Hindlimb muscle (tissue), 1 donor: ENCODE measurements at places on chromosomes 4 and X. TPM values are rescaled to one million over a fixed set of nuclear protein-coding genes. Genes with fewer than 3 reads are reported as not detected.

The SPATA18 gene
- polyA plus RNA-seq, result 1.9 TPM

DNA sequence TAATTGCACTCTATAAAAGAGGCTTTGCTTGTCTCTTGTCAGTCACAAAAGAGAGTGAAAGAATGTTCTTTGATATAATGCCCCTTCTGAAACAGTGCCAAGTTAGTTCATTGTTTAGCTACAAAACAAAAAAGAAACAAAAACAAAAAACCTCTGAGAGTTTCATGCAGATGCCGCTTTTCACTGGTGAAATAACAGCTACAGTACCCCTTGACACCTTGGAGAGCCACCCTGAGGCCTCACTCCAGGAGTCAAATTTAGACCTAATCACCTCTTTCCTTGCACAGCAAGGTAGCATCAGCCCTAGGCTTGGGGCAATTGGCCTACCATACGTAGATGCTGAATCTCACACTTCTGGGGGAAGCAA, 185.2 kb downstream of the UNC5C start:
- DNase-seq, result no peak

DNA sequence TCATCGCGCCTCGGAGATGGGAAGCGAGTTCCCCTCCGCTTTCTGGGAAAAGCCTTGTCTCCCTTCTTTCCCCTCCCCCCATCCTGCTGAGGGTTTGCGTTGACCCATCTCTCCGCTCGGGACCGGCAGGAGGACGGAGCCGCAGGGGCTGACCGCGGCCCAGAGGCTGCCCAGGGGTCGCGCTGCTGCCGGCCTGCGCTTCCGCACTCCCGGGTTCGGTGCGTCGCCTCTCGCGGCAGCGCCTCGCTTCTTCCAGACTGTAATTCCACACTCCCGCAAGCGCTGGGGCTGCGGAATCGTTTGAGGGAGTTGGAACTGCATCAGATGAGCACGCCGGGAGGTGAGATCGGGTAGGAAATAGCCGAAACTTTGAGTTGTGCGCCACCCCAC, 88.3 kb downstream of the BCOR start:
- DNase-seq, result peak; percentile 52

DNA sequence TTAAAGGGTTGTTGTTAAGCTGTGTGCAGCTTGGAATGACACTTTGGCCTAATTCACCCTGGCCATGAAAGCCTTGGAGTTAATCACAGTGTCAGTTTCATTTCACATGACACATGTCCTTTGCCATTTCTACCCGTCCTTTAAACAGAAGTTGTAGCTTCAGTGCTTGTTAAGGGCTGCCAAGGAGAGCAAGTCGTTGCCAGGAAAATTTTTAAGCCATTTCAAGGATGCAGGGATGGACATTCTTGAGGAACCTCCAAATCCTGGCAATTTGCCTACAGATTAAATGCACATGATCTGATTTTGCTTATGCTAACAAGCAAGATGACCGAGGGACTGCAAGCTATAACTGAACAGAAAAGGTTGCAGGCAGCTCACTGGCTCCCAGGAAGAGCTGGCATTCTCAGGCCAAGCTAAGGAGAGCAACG, 40.5 kb downstream of the SETD7 start:
- no peak for DNase-seq

The FDCSP gene
- polyA plus RNA-seq, result not detected

The PDCL2 gene
- not detected for polyA plus RNA-seq

DNA sequence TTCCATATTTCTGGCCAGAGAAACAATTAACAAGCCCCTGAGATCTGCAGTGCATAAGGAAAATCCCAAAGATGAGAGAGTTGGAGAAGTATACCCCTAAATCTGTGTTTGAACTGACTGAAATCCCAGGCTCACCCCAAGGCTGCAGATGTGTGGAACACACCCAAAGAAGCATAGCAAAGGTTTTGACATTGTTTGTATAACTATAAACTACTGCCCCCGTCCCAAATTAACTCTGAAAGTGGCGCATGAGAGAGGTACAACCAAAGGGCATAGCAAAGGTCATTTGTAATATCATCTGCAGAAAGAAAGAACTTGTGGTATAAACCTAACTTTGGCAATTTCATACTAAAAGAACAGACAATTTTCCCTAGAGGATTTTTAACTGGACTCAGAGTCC, 157.9 kb downstream of the DCAF12L1 start:
- DNase-seq, result peak; percentile 37

GRCh38 chr4:2450394-2451035, 18.4 kb upstream of the RNF4 start:
- DNase-seq, result no peak

The TEX28 gene
- not detected for polyA plus RNA-seq

DNA sequence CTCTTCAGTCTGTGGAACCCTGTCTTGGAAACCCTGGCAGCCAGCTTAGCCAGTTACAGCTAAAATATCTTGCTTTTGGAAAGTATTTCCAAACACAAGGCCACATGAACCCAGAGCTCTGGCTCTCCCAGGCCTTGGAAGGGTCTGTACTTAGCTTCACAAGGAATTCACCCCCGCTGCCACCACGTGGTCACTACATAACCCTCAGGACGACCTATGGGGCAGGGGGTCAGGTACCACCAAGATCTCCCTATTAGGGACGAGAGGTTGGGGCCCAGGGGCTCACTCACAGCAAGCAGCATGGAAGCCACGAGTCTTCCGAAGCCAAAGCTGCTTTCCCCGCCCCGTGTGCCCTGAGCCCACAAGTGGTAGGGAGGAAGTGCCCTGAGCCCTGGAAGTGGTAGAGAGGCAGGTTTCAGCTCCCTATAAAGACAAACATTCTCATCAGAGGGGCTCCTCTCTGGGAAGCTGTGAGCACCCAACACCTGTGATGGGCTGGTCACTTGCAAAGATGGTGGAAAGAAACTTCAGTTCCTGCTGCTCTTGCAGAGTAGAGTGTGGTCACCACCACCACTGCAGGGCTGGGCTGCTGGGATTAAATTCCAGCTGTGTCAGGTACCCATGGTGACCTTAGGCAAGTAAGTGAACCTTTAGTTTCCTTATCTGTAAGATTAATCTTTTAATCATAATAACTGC, 4.7 kb upstream of the JAKMIP1 start:
- no peak for DNase-seq

GRCh38 chrX:153471663-153472280, 1.4 kb upstream of the HAUS7 start:
- no peak for DNase-seq

The SSX4B gene
- polyA plus RNA-seq, result not detected

DNA sequence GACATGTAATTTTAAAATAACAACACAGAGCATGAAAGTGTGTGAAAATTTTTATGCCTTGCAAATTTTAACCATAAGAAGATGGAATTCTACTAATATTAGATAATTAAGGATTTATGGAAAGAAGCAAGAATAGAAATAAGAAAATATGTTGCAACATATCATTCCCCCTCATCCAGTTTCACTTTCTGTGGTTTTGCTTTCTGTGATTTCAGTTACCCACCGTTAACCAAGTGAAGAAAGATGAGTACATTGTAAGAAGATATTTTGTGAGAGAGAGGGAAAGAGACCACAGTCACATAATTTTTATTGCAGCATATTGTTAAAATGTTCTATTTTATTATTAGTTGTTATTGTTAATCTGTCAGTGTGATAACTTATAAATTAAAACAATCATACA, 77.9 kb downstream of the ADAM29 start:
- no peak for DNase-seq

The ADAM29 gene
- not detected for polyA plus RNA-seq
